ENCODE measurements at places on chromosomes 3 and 15.

GRCh38 chr3:109339714-109340648, 2.6 kb upstream of the DPPA4 start:
- DNase-seq = no peak

DNA sequence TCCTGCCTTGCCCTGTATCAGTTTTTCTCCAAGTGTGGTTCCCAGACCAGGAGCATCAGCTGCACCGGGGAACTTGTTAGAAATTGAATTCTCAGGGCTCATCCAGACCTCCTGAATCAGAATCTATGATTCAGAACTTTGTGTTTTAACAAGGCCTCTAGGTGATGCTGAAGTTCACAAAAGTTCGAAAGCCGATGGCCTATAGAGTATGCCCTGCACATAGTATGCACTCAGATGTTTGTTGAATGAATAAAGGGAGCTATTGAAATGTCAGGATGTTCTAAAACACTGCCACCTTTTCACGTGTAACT, 664 bp upstream of the LARP6 start:
- DNase-seq = no peak

DNA sequence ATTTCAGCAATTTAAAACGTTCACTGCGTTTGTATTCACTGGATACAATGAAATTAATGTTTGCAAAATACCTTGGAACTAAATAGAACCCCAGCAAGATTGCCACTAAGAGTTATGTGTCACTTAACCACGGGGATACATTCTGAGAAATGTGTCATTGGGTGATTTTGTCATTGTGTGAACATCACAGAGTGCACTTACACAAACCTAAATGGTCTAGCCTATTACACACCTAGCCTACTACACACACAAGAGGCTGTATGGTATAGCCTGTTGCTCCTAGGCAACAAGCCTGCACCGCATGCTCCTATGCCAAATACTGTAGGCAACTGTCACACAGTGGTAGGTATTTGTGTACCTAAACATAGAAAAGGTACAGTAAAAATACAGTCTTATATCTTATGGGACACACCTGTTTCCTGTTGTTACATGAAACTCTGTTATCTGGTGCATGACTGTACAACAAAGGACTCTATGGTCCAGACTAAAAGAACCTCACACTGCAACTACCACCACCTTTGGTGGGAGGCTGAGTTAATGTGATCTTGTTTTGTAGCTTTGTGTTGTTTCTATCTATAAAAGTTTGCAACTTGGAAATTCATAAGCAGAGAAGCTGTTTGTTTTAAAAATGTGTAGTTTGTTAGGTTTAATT, 92.2 kb upstream of the NTRK3 start:
- DNase-seq = no peak

DNA sequence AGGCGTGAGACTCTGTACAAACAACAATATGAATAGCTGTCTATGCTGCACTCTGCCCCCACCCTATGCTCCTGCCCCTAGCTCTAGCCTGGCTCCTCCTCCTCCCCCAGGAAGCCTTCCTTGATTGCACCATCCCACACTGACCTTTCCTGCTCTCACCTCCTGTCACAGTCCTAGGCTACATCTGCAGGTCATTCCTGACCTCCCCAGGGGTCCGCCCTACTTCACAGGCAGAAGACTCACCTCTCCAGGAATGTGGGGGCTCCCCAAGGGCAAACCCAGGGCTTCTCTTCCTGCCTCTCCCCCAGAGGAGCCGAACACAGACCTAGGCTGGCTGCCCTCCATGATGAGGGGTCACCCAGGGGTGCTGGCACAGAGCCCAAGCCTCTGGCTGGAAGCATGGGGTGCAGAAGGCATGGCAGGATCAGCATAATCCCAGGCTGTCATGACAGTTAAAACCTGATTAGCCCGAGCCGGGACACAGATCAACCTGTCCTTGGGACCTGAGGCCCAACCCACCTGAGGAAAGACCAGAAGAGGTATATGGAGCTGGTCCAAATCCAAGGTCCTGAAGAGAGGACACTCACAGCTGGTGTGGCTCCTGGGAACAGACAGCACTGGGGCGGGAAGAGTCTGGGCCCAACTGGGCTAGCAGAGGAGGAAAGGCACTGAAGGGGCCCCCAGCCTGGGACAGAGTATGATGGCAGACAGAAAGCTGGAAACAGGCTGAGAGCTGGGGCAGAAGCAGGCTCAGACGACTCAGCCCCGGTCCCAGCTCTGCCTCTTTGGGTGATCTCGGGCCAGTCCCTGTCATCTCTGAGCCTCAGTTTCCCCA, 5.9 kb downstream of the SEMA7A start:
- no peak for DNase-seq

DNA sequence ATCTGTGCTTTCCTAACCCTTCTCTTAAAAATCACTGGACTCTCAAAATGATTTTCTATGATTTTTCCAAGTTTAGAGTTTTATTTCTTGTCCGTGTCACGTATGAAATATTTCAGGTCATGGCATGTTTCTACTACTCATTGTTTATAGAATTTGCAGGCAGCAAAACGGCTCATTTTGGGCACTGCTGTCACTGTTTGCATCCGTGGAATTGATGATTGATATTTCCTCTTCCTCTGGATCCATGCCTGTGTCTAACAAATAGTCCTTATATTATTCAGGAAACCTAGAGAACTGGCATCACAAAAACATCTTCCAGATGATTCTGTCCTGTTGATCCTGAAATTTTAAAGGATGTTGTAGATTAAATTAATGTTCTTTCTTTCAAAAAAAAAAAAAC, 47.6 kb downstream of the LARS2 start:
- DNase-seq = no peak

DNA sequence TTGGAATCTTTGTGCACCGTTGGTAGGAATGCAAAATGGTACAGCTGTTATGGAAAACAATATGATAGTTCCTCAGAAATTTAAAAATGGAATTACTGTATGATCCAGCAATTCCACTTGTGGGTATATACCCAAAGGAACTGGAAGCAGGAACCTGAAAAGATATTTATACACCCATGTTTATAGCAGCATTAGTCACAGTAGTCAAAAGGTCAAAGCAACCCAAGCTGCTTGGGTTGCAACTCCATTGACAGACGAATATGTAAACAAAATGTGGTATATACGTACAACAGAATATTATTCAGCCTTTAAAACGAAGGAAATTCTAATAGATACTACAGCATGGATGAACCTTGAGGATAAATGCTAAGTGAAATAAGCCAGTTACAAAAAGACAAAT, 35.0 kb upstream of the CAPN3 start:
- no peak for DNase-seq

- DNase-seq = no peak
Measured at GRCh38 chr15:62719316-62719715, 323.2 kb upstream of the TPM1 start.

Data from T-helper 1 cell (primary cell).